Erythroblast (primary cell): ENCODE measurements at places on chromosomes 16 and 17.
A peak's percentile ranks its signal among the peaks of the same experiment; 100 is the strongest.

GRCh38 chr16:57611706-57612105 is 16.7 kb upstream of the ADGRG1 start:
- no peak for DNase-seq

- no peak for DNase-seq
Measured at GRCh38 chr17:1228781-1229348, 41.4 kb upstream of the BHLHA9 start.

DNA sequence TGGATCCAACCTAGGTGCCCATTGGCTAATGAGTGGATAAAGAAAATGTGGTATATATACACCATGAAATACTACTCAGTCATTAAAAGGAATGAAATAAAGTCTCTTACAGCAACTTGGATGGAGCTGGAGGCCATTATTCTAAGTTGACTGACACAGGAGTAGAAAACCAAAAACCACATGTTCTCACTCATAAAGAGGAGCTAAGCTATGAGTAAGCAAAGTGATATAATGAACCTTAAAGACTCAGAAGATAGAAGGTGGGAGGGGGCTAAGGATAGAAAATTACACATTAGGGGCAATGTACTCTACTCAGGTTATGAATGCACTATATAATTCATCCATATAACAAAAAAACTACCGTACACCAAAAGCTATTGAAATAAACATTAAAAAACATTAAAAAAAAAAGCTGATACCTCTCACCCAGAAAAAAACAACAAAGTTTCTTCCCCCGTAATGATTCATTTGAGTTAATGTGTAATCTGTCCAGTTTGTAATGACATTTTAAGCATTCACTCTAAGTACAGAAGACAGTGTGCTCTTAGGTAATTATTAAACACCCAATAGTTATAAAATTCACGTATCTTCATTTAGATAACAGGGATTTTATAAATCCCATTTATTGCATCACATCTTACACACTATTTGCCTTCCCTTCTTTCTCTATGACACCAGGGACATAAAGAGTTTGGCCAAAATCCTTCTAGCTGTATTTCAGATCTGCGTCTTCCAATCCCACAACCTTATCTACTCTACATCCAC is 941.5 kb downstream of the CDH11 start:
- DNase-seq, result no peak

- no peak for DNase-seq
Measured at GRCh38 chr17:53516636-53517035, 306.1 kb upstream of the KIF2B start.

GRCh38 chr16:17194190-17194780 is 276.5 kb downstream of the XYLT1 start:
- DNase-seq, result peak; percentile 41

DNA sequence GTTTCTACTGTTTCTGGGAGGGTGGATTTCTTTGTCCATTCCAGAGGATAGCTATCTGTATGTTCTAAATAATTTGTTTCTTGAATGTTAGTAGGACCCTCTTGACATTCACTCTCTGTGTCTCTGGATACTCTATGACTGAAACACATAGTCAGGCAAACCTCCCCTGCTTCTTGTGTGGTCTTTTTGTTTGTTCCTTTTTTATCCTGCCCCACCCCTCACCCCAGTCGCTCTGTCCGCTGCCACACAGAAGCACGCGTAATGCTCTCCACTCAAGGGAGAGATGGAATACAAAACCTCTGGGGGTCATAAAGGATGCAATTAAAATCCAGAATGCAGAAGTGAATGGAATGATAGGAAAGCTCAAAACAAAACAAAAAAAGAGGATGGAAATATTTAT is 253.1 kb downstream of the RBFOX1 start:
- no peak for DNase-seq
